ENCODE measurements at places on chromosomes 1 and 21. TPM values are rescaled to one million over a fixed set of nuclear protein-coding genes. Genes with fewer than 3 reads are reported as not detected.

GRCh38 chr1:163361123-163361934 lies 39.6 kb downstream of the NUF2 start:
- H3K4me1 ChIP-seq, result no peaks in the 10 kb centered on the region
- peaks cover 3% of the 10 kb centered on the region for H3K27me3 ChIP-seq
- H3K36me3 ChIP-seq, result no peaks in the 10 kb centered on the region

DNA sequence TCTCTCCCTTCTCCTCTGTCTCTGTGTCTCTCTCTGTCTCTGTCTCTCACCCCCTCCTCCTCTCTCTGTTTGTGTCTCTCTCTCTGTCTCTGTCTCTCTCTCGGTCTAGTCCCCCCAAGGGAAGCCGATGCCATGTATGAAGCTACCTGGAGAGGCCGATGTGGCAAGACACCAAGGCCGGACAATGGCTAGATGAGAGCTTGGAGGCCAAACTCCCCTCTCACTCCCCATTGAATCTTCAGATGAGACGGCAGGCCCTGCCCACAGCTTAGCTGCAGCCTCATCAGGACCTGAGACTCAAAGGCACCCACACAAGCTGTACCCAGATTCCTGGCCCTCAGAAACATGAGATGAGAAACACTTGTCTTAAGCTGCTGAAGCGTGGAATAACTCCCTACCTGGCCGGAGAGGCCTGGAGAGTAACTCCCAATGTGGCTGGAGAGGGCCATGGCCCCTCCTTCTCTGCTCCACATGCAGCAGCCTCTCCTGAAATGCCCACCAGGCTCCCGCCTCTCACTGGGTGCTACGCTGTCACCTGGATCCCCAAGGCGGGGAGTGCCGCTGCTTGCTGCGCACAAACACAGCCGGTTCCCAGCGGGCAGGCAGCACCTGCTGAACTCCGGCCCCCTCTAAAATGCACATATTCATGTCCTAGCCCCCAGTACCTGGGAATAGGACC lies 7.8 kb upstream of the ACTRT2 start:
- DNase-seq, result no peak
- H3K27ac ChIP-seq, result no peak overlapping the region
- H3K4me3 ChIP-seq, result no peak overlapping the region
- peaks cover 6% of the 10 kb centered on the region for H3K4me1 ChIP-seq
- H3K36me3 ChIP-seq, result no peaks in the 10 kb centered on the region

GRCh38 chr1:55038552-55038838 lies 853 bp upstream of the PCSK9 start:
- H3K36me3 ChIP-seq, result no peaks in the 10 kb centered on the region
- peaks cover 61% of the 10 kb centered on the region for H3K27me3 ChIP-seq
- no peak overlapping the region for H3K4me3 ChIP-seq
- no peak overlapping the region for H3K27ac ChIP-seq
- DNase-seq, result no peak

DNA sequence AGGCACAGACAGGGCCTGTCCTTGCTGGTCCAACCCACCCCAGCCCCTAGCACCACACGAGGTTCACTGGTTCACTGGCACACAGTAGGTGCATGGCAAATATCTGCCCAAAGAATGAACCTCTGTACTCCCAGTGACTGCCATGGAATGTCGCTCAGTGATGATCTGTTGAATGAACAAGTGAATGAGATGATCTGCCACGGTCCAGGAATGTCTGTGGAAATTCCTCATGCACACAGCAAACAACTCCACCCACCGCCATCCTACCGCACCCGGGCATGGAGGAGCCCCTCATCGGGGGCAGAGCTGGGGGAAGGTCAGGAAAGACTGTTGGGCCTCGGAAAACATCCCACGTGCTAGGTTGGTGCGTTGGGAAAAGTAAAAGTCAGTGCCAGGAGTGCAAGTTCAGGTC lies 1.7 kb downstream of the HSPG2 start:
- H3K36me3 ChIP-seq, result no peaks in the 10 kb centered on the region
- H3K4me1 ChIP-seq, result peaks cover 25% of the 10 kb centered on the region
- no peak overlapping the region for H3K27ac ChIP-seq
- no peak for DNase-seq

The SMCP gene
- total RNA-seq, result not detected

DNA sequence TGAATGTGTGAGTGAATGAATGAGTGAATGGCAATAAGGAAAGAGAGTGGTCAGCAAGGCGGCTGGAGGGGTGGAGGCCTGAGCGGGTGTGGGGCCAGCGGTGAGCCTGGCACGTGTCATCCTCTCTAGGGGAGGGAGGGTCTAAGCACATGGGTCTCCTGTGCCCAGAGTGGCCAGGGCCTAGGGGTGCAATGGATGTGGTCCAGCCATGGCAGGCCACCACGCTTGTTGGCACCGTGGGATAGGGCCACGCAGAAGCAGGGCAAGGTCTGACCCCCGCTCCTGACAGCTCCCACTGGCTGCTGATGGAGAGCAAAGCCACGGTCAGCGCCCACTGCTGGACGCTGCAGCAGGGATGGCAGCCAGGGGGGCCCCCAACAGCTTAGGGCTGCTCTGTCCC lies 19.5 kb upstream of the SPSB1 start:
- no peaks in the 10 kb centered on the region for H3K27me3 ChIP-seq
- peaks cover 11% of the 10 kb centered on the region for H3K4me1 ChIP-seq
- peaks cover 9% of the 10 kb centered on the region for H3K36me3 ChIP-seq
- H3K4me3 ChIP-seq, result no peak overlapping the region

DNA sequence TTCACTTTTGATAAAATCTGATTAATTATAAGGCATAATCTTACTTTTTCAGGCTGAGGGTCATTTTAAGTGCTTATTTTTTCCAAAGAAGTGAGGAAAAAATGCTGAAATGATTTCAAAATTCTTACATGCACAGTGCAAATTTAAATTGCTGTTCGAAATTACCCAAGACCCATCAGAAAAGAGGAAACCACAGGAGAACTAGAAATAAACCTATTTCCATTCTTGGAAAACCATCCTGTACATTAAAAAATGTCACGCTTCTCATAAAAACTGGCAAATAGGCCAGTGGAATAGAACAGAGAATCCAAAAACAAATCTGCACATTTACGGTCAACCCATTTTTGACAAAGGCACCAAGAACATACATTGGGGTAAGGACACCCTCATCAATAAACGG lies 414.9 kb downstream of the SMYD3 start:
- H3K4me1 ChIP-seq, result no peaks in the 10 kb centered on the region
- no peak for DNase-seq
- no peaks in the 10 kb centered on the region for H3K36me3 ChIP-seq
- H3K27me3 ChIP-seq, result no peaks in the 10 kb centered on the region
- H3K27ac ChIP-seq, result no peak overlapping the region

The RAB25 gene
- 0.58 TPM for total RNA-seq

The SAMD11 gene
- not detected for total RNA-seq

DNA sequence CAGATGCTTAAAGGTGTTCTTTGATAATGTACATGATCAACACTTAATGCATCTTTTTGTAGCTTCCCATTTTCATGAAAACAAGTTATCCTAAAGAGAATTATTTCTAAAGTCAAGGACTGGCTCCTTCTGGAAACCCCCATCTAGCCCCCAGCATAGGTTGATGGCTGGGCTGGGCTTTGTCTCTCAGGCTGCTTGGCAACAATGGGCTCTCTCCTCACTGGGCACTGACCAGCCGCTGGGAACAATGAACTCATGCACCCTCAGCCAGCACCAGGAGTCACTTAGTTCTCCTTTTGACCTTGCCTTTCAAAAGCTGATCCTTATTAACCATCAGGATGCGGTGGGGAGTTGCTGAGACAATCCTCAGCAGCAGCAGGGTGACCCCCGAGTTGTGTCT lies 293.0 kb upstream of the PLXNA2 start:
- H3K4me1 ChIP-seq, result no peaks in the 10 kb centered on the region
- H3K4me3 ChIP-seq, result no peak overlapping the region
- no peak for DNase-seq
- no peaks in the 10 kb centered on the region for H3K36me3 ChIP-seq

GRCh38 chr1:195005338-195005737 lies 1602.9 kb downstream of the KCNT2 start:
- no peak for DNase-seq
- H3K27me3 ChIP-seq, result no peaks in the 10 kb centered on the region
- no peak overlapping the region for H3K27ac ChIP-seq
- H3K4me1 ChIP-seq, result no peaks in the 10 kb centered on the region
- no peak overlapping the region for H3K4me3 ChIP-seq

The SPATA21 gene
- not detected for total RNA-seq

The RGS13 gene
- 0.30 TPM for total RNA-seq

The OR10Z1 gene
- total RNA-seq, result not detected

GRCh38 chr21:31184459-31184858 lies 146.2 kb upstream of the KRTAP19-8 start:
- peak overlapping the region; percentile 57 for H3K4me3 ChIP-seq
- no peaks in the 10 kb centered on the region for H3K27me3 ChIP-seq
- no peaks in the 10 kb centered on the region for H3K36me3 ChIP-seq
- peaks cover 77% of the 10 kb centered on the region for H3K4me1 ChIP-seq
- H3K27ac ChIP-seq, result peak overlapping the region; percentile 89

- peaks cover 7% of the 10 kb centered on the region for H3K4me1 ChIP-seq
- H3K36me3 ChIP-seq, result no peaks in the 10 kb centered on the region
- H3K4me3 ChIP-seq, result no peak overlapping the region
- no peak for DNase-seq
Measured at GRCh38 chr1:180630408-180631193, 1.2 kb upstream of the XPR1 start.

- H3K4me1 ChIP-seq, result no peaks in the 10 kb centered on the region
- no peak overlapping the region for H3K27ac ChIP-seq
- no peak for DNase-seq
- H3K27me3 ChIP-seq, result no peaks in the 10 kb centered on the region
- no peaks in the 10 kb centered on the region for H3K36me3 ChIP-seq
- H3K4me3 ChIP-seq, result no peak overlapping the region
Measured at GRCh38 chr1:64133036-64133435, 70.4 kb upstream of the UBE2U start.

DNA sequence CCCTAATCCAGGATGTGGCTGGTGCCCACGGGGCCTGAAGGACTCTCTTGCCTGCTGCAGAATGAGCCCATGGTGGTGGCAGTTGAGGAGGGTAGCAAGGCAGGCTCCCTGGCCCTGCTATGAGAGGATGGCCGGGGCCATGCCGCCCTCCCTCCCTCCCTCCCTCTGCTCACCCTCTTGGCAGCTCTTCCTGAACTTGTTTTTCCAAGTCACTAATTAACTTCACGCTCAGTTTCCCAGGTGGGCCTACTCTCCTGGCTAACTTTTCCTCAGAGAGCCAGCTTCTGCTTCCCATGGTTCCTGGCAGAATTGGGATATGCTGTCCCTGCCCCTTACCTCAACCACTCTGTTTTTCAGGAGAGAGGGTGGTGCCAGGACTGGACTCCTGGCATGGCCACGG lies 10.2 kb downstream of the KCNC4 start:
- H3K4me1 ChIP-seq, result peaks cover 7% of the 10 kb centered on the region
- H3K36me3 ChIP-seq, result peaks cover 10% of the 10 kb centered on the region
- H3K27me3 ChIP-seq, result no peaks in the 10 kb centered on the region
- DNase-seq, result no peak
- no peak overlapping the region for H3K27ac ChIP-seq
- H3K4me3 ChIP-seq, result no peak overlapping the region

- DNase-seq, result no peak
- peaks cover 13% of the 10 kb centered on the region for H3K4me1 ChIP-seq
- no peak overlapping the region for H3K27ac ChIP-seq
Measured at GRCh38 chr1:162020150-162020549, 3.5 kb downstream of the OLFML2B start.

DNA sequence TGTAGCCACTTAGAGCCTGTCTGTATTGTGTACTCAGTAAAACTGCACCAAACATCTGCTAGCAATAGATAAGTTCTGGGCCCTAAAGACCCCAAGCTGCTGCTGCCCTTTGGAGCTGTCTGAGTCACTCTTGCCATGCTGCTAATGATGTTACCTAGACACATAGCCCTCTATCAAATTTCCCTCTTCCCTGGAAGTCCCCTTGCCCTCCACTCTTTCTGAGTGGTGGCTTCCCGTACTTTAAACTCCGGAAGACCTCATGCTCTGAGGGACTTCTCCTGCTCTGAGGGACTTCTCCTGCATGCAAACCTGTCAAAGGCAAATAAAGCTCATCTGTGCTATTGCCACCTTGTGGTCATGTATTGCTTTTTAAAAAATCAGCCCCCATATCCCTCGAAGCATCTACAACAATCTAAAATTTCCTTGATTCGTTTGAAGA lies 34.0 kb downstream of the FH start:
- no peak overlapping the region for H3K4me3 ChIP-seq
- no peaks in the 10 kb centered on the region for H3K4me1 ChIP-seq
- no peaks in the 10 kb centered on the region for H3K27me3 ChIP-seq
- no peak for DNase-seq
- H3K36me3 ChIP-seq, result no peaks in the 10 kb centered on the region
